KBM-7 (cell line): ENCODE measurements at places on chromosomes 5 and 9.

- DNase-seq: no peak
Observed at GRCh38 chr5:146564007-146564762, 48.2 kb upstream of the GPR151 start.

- no peak for DNase-seq
Observed at GRCh38 chr5:161697001-161697400, 11.5 kb downstream of the GABRA6 start.

DNA sequence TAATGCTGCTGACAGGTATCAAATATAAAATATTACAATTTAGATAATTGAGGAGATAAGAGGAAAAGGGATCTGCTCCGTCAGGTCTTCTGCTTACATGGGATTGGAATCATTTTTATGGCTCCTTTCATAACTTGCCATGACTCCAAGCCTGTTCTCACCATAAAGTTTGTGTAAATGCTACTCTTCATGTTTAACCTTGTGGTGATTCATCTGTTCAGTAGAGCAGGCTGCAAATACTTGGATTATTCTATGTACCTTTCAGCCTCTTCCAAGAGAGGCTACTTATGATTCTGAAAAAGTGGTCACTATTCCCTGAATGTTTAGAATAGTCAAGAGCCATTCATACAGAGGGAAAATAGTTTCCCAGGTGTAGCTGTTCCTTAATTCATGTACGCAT is 66.9 kb downstream of the SLC44A1 start:
- DNase-seq: no peak

GRCh38 chr5:113140837-113141671 is 164.5 kb downstream of the DCP2 start:
- DNase-seq: no peak

DNA sequence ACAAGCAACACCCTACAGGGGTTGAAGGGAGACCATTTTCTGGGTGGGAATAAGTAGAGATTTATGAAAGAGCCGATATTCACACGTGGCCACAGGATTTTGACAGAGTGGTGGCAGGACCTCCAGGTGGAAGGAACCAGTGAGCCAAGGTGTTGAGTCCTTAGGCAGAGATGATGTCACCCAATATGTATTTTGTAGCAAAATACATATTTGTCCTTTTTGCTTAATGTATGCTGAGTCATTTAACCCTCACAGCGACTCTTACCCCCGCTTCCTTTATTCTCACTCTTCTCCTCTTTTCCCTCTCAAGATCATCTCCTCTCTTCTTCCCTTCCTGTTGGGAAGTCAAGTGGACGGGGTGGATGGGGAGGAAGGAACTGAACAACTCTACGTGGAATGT is 215.7 kb upstream of the S1PR3 start:
- no peak for DNase-seq
